Foreskin melanocyte (primary cell): ENCODE measurements at places on chromosomes 3 and 15.
A peak's percentile ranks its signal among the peaks of the same experiment; 100 is the strongest.

DNA sequence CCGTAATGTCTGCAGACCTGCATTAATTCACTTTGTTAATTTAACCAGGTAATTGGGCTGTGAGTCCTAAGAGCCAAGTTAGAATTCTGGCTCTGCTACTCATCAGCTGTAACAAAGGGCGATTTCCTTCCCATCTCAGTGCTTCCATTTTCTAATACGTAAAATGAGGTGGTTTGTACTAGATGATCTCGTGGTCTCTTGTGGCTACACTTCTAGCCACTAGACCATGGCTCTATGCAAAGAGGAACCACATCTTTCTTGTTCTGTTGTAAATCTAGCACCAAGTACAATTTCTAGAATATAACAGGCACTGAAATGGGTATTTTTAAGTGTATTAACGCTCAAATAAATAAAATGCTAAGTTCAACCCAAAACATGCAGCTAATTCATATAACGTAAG, 174.4 kb upstream of the THBS1 start:
- DNase-seq: no peak

DNA sequence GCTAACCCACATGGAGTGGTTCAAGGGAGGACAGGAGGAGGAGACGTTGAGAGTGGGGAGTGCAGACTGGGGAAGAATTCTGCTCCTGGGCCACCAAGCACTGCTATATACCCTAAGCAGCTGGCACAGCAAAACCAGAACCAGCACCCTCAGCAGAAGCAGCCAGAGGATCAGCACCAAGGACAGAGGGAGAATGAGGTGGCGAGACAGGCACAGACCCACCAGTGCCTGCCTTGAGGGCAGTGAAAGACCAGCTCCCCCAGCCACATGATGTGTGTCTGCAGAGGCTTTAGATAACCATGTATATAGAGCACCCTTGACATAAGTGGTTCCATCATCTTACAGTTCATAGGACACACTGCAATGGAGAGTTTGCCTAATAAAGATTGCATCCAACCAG, 319.0 kb downstream of the GABRB3 start:
- no peak for DNase-seq

- no peak for DNase-seq
Observed at GRCh38 chr3:179546814-179547241, 15.9 kb upstream of the ACTL6A start.

DNA sequence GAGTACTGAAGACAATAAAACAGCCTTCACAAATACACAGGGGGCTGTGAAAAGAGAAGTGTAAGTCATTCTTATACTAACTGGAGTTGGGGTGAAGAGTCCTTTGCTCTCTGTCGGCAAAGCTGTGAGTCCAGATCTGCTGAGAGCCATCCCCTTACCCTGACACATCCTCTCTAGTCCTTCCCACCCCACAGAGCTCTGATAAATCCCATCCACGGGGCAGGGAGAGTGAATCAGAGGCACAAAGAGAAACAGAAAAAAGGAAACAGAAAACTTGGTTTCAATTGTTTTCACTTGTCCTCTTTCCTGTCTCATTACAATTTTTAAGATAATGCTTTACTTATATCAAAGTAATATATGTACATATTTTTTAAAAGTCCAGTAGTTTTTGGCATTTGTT, 18.2 kb upstream of the ZNF639 start:
- DNase-seq: no peak

DNA sequence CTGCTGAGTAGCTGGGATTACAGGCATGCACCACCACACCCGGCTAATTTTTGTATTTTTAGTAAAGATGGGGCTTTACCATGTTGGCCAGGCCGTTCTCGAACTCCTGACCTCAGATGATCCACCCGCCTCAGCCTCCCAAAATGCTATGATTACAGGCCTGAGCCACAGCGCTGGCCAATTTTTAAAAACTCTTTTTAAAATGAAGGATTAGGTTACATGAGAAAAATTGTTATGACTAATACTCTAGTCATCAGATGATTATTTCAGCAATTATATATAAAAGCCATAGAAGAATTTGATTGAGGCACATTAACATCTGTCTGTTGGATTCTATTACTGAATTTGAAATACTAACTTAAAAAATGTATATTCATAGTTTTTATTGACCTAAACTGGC, 134.1 kb upstream of the MNS1 start:
- DNase-seq: no peak

GRCh38 chr3:132346841-132347736, 29.9 kb downstream of the ACP3 start:
- DNase-seq: no peak

DNA sequence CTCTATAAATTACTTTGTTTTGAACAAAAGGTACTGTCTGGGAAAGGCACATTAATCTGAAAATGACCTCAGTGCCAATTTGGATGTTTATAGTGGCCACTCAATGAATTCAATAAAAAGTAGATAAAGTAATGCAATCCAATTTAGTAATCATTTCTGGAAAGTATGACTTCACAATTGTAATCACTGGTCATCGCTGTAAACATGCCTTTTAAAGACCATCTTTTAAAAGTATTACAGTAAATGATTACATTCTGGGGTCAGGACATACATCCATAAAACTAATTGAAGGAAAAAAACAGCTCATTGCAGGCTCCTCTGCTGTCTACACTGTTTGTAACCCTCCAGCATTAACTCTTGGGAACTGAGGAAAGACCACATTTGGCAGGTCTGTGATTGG, 43.2 kb downstream of the HRH1 start:
- no peak for DNase-seq

DNA sequence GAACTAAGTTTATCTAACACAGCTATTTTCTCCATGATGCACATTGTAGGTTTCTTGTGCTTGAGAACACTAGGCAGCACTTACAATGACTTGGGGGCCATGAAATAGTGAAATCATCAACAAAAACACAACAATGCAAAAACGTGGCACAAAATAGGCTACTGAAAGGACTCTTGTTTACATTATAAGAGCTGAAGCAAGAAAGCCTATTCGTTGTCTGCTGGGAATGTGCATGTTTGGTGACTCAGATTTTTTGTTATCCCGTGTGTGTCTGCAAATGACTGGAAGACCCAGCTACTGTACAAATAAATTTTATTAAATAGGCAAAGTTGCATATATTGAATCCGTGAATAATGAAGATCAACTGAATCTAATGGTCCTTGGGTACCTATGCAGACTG, 85.0 kb downstream of the TCF12 start:
- peak; percentile 54 for DNase-seq

- DNase-seq: no peak
Observed at GRCh38 chr15:85649372-85649771, 145.4 kb downstream of the KLHL25 start.

DNA sequence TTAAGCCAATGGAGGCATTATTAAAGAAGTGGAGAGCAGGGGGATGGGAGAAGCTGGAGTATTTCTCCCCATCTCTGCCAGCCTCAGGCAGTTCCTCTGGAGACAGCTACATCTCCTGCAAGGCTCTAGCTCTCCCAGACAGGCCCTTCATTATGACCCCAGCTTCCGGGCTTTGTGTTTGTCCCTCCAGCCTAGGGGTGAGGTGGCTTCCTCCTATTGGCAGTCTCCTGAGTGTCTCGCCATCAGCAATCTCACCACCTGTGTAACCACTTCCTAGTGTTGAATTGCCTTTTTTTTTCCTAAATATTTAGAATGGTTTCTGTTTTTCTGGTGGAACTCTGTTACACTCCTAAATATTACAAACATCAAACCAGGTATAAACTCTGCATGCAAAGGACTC, 122.3 kb downstream of the FAM174B start:
- DNase-seq: no peak

GRCh38 chr15:63187589-63188226, 1.7 kb upstream of the RAB8B start:
- no peak for DNase-seq

DNA sequence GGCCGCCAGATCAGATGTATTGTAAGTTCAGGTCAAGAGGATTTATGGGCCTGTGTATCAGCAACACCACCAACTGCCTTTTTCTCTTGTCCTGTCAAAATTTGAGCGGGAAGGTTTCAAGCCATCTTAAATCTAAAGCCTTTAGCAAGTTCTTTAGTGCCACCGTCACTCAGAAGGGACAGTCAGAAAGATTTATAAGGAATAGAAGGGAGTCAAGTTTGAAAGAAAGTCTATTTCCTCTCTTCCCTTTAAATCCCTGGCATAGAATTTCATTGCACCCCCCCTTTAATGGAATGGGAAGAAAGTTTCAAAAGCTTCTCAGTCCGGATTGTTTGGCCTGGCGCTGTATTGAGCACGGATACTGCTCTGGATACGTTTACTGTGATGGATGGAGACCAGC, 359.4 kb downstream of the FEZF2 start:
- no peak for DNase-seq

- DNase-seq: no peak
Observed at GRCh38 chr3:102057781-102058421, 208.6 kb downstream of the NFKBIZ start.
